ENCODE measurements at places on chromosomes 12 and 14.

DNA sequence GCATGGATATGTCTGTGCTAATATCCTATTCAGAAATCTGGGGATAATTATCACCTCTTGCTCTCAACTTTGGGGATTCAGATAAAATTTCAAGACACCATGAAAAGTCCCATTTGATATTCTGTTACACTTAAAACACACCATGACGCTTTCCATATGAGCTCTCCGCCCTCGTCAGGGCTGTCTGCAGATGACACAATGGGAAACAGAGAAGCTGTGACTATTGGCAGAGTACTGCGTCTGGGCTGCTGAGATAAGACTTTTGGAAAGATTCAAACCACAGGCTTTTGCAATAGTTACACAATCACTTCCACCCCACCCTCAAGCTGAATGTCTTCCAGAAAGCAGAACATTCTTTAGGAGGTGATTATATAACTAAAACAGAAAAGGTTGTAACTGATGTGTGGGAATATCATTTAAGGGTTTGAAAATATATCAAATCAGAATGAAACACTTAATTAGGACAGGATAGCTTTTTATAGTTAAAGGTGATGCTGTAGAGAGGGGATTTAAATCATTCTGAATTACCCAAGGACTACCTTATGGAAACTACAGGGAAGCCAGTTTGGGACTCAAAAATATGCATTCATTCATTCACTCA lies 75.3 kb upstream of the TMPO start:
- DNase-seq, result no peak

GRCh38 chr14:32682214-32682613 lies 256.5 kb upstream of the NPAS3 start:
- DNase-seq, result no peak

GRCh38 chr12:69755302-69755701 lies 16.6 kb downstream of the RAB3IP start:
- DNase-seq, result no peak

- no peak for DNase-seq
Observed at GRCh38 chr14:91029456-91030217, 30.8 kb downstream of the RPS6KA5 start.

GRCh38 chr12:107258780-107259179 lies 165.4 kb upstream of the CRY1 start:
- DNase-seq, result no peak

DNA sequence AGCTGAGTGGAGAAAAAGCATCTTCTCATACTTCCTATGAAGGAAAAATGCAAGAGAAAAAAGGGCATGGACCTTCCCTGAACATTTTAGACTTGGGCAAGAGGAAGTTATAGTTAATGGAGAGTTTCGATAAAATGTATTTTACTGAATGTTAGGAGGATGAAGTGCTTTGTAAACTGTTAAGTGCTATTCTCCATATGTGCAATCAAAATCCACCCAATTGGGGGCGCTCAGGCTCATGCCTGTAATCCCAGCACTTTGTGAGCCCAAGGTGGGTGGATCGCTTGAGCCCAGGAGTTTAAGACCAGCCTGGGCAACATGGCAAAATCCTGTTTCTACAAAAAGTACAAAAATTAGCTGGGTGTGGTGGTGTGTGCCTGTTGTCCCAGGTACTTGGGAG lies 1.9 kb upstream of the CNPY2 start:
- DNase-seq, result peak; percentile 19

GRCh38 chr14:96515731-96516130 lies 13.5 kb downstream of the PAPOLA start:
- no peak for DNase-seq

DNA sequence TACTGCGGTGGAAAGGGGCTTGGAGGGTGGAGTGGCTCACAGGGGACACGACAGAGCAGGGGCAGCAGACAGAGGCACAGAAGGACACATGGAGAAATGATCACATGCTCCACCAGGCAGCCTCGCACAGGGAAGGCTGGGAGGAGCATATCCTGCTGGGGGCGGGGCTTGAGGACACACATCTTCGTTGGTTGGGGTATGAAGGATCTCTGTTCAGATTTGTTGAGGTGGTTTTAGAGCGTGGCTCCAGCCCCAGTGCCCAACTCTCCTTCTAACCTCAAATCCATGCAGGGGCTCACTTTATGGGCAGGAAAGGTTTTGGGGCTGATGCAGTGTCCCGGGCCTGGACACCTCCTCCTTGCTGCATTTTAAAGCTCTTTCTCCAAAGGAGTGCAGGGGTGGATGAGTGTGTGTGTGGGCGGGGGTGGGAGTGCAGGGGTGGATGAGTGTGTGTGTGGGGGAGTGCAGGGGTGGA lies 733 bp upstream of the P3H3 start:
- peak; percentile 96 for DNase-seq

DNA sequence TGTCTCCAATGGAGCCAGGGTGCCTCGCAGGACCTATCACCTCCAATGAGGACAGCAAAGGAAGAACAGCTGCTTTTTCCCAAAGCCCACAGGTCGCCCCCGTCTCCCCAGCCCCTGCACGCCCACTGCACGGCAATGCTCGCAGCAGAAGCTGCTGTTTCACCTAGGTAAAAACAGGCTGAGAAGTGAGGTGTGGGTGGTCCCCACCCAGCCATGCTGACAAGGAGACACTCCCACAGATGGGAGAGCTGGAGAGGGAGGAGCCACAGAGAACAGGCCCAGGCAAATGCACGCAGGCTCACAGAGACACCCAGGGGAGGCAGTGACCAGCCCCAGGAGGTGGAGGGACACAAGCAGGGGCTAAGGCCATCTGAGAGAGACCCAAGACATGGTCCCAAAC lies 10.4 kb downstream of the CFAP73 start:
- peak; percentile 59 for DNase-seq

DNA sequence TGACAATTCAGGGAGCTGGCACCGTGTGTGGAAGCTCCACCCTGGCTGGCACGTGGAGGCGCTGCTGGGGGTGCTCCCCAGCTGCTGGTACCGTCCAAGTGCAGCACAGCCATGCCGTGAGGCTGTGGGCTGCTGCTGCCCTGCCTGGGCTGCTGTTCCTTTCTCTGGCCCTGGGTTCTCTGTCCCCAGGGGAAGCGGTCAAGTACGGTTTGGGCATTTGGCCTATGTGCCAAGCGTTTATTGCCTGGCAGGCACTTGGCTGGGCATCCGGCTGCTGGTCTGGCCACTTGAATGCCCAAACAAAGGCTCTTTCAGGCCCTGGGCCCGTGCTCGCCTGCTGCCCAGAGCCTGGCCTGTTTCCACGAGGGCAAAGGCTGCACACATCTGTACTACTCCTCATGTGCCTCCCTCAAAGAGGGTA lies 39.6 kb downstream of the RHOF start:
- DNase-seq, result no peak

DNA sequence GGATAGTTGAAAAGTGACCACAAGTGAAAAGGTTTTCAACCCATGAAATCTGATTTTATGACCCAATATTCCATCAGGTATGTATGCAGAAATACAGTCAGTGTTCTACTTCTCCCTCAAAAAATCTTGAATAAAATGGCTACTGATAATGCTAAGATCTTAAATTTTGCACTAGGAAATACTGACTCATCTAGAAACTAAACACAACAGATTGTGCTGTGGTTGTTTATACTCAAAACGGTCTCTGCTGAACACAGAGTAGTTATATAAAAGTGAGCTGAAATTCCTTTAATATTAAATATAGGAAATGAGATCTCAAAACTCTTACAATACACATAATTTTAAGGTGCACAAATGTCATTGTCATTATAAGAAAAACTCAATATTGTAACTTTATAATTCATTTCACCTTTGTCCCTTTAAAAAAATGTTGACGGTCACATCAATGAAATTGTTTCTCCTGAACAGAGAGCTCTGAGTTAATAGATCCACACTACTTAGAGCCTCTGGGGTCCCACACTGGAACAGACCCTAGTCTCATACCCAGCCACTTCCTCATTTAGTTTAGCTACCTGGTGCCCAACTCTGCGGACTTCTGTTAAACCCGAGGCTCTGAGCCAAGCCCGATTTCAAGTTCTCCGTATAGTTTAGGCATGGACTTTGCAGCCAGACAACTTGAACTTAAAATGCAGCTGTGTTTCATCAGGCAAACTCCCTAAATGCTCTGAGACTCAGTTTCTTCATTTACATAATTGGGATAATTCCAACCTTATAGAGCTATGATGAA lies 9.3 kb downstream of the COCH start:
- no peak for DNase-seq

DNA sequence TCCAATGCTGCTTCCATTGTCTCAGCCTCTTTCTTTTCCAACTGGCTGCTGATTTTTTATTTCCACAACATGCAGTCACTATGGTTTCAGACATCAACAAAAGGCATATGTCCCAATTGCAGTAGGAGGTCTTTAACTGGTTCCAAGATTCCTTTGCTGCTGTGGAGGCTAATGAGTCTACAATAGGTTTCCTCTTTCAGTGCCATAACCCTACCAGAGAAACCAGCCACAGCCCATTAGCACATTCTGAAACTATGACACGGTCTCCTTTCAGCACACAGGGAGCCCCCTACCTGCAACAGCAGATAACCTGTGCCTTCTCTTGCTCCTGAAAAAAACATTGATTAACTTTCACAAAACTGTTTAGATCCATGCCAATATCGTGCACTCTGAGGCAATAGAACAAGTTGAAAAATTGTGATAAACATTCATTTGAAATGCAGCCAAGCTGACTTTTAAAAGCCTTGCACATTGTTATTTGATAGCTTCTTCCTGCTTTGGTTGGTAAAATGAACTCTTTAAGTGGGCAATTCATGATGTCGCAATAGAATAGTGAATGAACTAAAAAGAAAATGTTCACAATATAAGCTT lies 32.4 kb downstream of the PLEKHG7 start:
- no peak for DNase-seq

DNA sequence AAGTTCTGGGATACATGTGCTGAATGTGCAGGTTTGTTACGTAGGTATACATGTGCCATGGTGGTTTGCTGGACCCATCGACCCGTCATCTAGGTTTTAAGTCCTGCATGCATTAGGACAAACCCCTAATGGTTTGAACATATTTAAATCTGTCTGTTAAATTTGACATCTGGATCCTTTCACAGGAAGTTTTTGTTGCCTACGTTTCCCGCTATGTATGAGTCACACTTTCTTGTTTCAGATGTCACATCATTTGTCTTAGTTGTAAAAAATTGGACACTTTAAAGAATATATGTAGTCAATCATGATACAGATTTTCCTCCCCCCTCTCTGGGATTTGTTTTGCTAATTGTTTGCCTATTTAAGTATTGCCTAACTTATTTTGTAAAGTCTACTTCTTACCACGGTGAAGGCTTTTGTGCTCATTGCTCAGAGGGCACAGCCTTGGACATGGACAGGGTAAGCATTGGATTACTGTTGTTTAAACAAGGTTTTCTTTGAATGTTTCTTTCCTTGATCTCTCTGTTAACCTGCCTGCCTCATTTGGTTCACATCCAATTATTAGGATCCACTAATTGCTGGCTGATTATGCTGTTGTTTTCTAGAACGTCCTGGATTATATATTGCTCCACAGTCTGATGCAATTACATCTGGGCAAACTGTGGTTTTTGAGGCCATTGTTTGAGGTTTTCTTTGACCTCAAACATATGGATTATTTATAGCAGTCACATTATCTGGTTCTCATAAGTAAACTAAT lies 1441.4 kb downstream of the AACS start:
- DNase-seq, result no peak

- no peak for DNase-seq
Observed at GRCh38 chr14:76294876-76295275, 81.1 kb upstream of the ESRRB start.

GRCh38 chr14:101383737-101384338 lies 177.5 kb upstream of the DIO3 start:
- no peak for DNase-seq

GRCh38 chr14:95518045-95518751 lies 1.7 kb upstream of the SYNE3 start:
- no peak for DNase-seq

DNA sequence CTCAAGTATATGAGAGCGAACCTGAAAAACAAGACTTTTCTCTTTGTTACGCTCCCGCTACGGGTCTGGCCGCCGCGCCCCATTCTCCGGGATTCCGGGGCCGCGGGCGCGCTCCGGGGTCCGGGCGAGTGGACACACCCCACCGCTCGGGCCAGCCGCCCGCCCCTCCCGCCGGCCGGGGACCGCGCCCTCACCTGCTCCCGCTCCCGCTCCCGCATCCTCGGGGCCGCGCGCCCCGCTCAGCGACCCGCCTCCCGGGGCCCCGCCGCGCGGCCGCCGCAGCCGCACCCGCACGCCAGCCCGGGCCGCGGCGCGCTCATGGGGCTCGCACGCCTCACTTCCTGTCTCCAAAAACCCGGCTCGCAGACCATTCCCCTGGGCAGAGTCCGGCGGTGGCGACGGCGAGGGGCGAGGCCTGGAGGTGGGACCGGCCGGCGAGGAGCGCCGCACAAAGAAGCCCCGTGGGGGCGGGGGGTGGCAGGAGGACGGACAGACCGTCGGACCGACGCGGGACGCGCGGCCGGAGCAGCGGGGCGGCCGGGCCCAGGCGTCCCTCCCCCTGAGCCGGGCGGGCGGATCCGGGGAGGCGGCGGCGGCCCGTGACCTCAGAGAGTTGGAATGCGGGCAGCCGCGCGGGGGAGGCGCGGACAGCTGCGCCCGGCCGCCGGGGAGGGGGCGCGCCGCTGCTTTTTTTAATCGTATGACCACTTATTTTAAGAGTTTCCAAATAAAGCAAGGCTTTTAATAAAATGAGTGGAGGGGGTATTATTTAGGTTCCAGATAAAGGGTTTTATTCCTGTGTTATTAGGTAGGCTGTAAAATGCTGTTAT lies at the start of gene PTPN21:
Gene PTPN21, minus strand, starts transcription at position 551 of the 830 bp plus-strand sequence. CDS start 4,590 bp downstream, outside the sequence.
- peak; percentile 61 for DNase-seq

DNA sequence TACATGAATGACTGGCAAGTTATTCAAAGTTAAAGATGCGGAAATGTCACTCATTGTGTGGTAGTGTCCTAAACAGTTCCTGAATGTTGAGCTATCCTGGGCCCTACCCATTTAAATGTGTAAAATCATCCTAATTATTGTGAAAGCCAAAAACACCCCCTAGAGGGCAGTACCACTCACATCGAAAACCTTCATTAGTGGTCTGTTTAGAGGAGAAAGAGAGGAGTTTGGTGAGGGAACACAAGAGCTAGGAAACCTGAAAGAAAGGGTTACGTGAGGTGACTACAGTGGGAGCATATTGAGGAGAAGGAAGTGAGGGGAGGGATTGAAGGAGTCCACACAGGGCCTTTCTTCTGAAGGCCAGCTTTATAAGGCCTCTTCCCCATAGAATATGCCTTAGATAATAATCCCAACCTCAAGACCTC lies 2.5 kb upstream of the TEP1 start:
- DNase-seq, result peak; percentile 39

GRCh38 chr12:89181271-89181920 lies 170.9 kb downstream of the DUSP6 start:
- no peak for DNase-seq

DNA sequence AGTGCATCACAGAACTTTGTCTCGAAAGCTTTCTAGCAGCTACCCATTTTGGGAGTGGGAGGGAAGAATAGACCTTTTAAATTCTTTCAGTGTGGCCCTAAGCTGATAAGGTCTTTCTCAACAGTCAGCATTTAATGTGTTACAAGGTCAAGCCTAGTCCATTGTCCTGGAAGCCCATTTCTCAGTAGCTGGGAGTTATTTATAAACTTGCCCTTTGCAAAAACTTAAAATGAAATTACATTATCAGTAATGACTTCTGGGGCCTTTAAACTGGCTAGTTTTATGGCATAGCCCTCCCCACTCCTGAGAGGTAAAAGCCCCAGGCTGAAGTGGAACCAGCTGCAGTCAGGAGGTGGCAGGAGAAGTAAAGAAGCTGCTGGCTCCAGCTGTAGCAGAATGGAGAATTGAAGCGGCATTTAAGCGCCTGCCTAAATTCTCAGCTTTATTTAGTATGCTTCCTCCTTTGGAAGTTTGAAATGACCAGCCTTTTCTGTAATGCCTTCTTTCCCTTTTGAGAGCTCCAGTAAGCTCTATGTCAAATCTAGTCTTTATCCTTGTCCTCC lies 12.4 kb downstream of the COPZ1 start:
- DNase-seq, result peak; percentile 42

- DNase-seq, result no peak
Observed at GRCh38 chr14:24075485-24076301, 4.3 kb downstream of the CPNE6 start.

Data from WERI-Rb-1 (cell line).